ENCODE measurements at places on chromosomes 5 and 9. TPM values are rescaled to one million over a fixed set of nuclear protein-coding genes. Genes with fewer than 3 reads are reported as not detected.

Gene WDR5
- 53.1 TPM for total RNA-seq

Gene AKNA
- 5.4 TPM for total RNA-seq

Gene CXCL14
- 0.44 TPM for total RNA-seq

Gene PTPN3
- 19.5 TPM for total RNA-seq

Gene ERAP2
- total RNA-seq, result 29.8 TPM

Gene CTXN3
- not detected for total RNA-seq

Gene IFNA21
- not detected for total RNA-seq

Gene DIPK1B
- total RNA-seq, result 0.21 TPM

Gene PCDHB4
- total RNA-seq, result not detected

Gene GRXCR2
- total RNA-seq, result not detected

Gene SPINK1
- total RNA-seq, result not detected

Gene SET
- 487 TPM for total RNA-seq

Gene FOXI1
- total RNA-seq, result not detected

Gene RNF208
- 0.18 TPM for total RNA-seq

Gene SLC6A7
- not detected for total RNA-seq

Gene PSMB7
- 276 TPM for total RNA-seq

Gene TSSK1B
- 0.14 TPM for total RNA-seq

Gene HINT1
- total RNA-seq, result 355 TPM

Gene DMGDH
- 0.07 TPM for total RNA-seq

Gene GABRA6
- not detected for total RNA-seq

Gene SPATA31A3
- not detected for total RNA-seq

Gene MEGF10
- not detected for total RNA-seq

Gene TEX48
- total RNA-seq, result not detected

Gene CD72
- 0.20 TPM for total RNA-seq

Gene LRRC19
- not detected for total RNA-seq

Gene LCN1
- total RNA-seq, result not detected

Gene C9orf153
- 0.28 TPM for total RNA-seq

Gene OR1J2
- not detected for total RNA-seq

Gene LRSAM1
- 9.8 TPM for total RNA-seq

Gene FABP6
- total RNA-seq, result not detected

Gene JAKMIP2
- total RNA-seq, result not detected

Gene MOB3B
- total RNA-seq, result 35.0 TPM

Gene IFNA13
- total RNA-seq, result not detected

Gene PRKAA1
- 50.9 TPM for total RNA-seq

Gene SNX30
- 9.6 TPM for total RNA-seq

Gene TMEM215
- total RNA-seq, result not detected

Gene ECPAS
- 56.1 TPM for total RNA-seq

Gene ACTBL2
- total RNA-seq, result 0.04 TPM

Gene GABRB2
- not detected for total RNA-seq

Gene N4BP3
- 3.6 TPM for total RNA-seq

Gene HAND1
- total RNA-seq, result 0.17 TPM

Gene TPM2
- 265 TPM for total RNA-seq

Gene BRD3OS
- total RNA-seq, result 15.7 TPM

Gene PRRX2
- total RNA-seq, result not detected

Gene ZNF354C
- total RNA-seq, result 5.5 TPM

Gene FNBP1
- total RNA-seq, result 12.4 TPM

Gene SLC6A3
- not detected for total RNA-seq

Gene CPLANE1
- 12.9 TPM for total RNA-seq

Gene GBA2
- total RNA-seq, result 27.2 TPM

Gene C5orf46
- 0.65 TPM for total RNA-seq

Gene ENTPD2
- total RNA-seq, result 0.56 TPM

Gene MCC
- 36.2 TPM for total RNA-seq

Gene BTNL8
- total RNA-seq, result not detected

Gene NRG2
- 0.42 TPM for total RNA-seq

All from foreskin keratinocyte (primary cell).